Naive thymus-derived CD4-positive, alpha-beta T cell (primary cell): ENCODE measurements at places on chromosomes 11 and 22. TPM values are rescaled to one million over a fixed set of nuclear protein-coding genes. Genes with fewer than 3 reads are reported as not detected.

DNA sequence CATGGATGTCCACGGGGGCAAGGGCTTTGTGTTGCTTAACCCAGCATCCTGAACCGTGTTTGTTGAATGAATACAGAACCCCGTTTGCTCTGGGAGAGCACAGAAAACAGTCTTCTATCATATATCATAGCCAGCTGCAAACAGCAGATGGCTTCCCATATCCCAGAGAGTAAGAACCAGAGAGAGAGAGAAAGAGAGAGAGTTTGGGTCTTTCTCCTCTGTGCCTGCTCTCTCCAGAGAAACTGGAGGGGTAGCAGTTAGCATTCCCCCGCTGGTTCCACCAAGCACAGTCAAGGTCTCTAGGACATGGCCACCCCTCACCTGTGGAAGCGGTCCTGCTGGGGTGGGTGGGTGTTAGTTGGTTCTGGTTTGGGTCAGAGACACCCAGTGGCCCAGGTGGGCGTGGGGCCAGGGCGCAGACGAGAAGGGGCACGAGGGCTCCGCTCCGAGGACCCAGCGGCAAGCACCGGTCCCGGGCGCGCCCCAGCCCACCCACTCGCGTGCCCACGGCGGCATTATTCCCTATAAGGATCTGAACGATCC, 440 bp upstream of the TIMP3 start:
- DNase-seq = no peak

DNA sequence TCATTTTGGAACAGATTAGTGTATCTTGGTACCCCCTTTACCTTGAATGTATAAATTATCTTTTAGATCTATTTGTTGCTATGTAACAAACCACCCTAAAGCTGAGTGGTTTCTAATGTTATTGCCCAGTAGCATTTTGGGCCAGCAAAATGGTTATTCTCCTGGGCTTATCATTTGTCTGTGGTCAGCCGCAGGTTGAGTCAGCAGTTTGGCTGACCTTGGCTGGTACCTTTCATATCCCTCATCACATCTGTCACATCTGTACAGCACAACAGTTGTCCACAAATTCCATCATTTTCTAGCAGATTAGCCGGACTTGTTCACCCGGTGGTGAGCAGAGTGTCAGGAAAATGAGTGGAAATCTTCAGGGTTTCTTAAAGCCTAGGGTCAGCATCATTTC, 588.5 kb upstream of the ARHGAP42 start:
- DNase-seq = no peak

GRCh38 chr22:17888855-17889254, 114.6 kb upstream of the BID start:
- no peak for DNase-seq

GRCh38 chr22:48827904-48828555, 999.6 kb downstream of the BRD1 start:
- DNase-seq = no peak

- DNase-seq = no peak
These were observed 43.1 kb upstream of the TRIM77 start for GRCh38 chr11:89667001-89667400.

DNA sequence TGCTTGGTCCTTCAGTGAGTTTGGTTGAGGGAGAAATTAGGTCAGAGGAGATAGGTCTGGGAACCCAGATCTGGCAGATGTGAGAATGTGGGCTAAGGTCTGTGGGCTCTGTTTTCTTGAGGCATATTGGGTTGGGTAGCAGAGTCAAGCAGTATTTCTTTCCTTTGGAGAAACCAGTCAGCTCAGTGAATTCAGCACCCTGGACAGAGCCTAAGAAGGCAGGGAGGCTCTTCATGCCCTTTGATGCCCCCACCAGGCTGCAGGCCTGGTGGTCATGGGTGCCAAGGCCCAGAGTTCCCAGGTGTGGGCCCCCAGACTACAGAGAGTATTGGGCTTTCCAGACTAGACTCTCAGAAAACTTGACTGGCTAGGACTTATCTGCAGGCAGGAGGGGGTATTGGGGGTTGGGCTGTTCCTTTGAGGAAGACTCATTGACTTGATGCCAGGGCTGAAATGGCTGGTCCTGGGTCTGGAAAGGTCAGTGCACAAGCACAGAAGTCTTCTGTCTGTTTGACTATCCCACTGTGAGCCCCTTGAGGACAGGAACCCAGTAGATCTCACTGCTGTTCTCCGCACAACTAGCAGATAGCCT, 45.3 kb upstream of the NECTIN1 start:
- DNase-seq = no peak

GRCh38 chr11:67492801-67493547, 10.1 kb downstream of the AIP start:
- no peak for DNase-seq

DNA sequence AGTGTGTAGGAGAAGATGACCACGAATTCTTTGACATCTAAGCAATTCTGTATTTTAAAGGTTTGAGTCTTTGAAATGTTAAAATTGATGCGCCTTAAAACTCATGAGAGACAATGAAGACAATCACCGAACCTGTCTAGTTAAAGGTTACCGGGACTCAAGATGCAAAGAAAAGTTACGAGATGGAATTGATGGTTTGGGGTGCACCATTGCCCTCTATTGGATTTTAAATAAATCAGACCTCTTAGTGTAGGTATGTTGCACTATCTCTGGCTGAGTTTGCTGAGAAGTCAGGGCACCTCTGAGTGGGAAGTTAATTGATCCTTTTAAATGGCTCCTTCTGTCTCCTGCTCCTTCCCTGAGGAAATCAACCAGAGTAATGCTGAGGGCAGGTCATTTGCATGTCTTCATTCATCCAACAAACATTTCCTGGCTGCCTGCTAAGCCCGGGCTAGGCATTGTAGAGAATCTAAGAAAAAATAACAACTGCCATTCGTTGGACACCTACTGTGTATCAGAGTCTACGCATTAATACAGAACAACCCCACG, 19.4 kb upstream of the TMA7B start:
- peak; percentile 70 for DNase-seq

DNA sequence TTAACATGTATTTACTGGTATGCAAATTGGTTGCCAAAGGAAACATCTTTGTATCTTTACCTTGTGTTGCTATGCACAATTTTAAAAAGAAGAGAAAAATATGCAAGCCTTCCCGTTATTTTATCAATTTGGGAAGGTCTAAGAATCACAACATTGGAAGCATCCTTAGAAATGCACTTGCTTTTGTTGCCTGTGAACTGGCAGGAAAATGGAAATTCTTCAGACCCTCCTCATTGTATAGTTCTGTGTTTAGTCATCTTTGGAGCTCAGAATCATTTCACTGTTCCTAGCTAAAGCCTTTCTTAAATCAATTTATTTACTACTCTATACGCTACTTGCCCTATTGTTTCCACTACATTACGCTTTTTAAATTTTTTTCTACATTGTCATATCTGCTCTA, 574.5 kb downstream of the DLG2 start:
- DNase-seq = no peak

GRCh38 chr11:123330471-123330870, 99.6 kb upstream of the GRAMD1B start:
- DNase-seq = no peak

- DNase-seq = peak; percentile 18
These were observed 1.0 kb upstream of the POLD4 start for GRCh38 chr11:67354075-67355022.

DNA sequence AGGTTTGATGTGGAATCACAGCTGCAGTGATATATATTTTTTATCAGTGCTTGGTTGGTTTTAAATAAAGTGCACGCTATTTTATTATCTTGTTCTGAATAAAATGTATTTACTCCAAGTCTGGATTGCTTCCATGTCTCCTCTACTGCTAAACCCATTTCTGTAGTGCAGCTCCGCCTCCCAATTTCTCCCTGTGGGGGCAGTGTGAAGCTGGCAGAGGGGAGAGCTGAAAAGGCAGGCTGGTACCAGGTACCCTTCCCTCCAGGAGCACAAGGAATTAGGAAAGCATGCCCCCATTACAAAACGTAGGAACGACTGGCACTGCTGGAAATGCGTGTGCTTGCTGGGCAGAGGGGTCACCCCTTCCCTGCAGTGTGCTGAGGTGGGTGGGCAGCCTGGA, 934 bp upstream of the TMEM132A start:
- DNase-seq = no peak

GRCh38 chr22:49951986-49952896, 8.3 kb upstream of the PIM3 start:
- DNase-seq = no peak

DNA sequence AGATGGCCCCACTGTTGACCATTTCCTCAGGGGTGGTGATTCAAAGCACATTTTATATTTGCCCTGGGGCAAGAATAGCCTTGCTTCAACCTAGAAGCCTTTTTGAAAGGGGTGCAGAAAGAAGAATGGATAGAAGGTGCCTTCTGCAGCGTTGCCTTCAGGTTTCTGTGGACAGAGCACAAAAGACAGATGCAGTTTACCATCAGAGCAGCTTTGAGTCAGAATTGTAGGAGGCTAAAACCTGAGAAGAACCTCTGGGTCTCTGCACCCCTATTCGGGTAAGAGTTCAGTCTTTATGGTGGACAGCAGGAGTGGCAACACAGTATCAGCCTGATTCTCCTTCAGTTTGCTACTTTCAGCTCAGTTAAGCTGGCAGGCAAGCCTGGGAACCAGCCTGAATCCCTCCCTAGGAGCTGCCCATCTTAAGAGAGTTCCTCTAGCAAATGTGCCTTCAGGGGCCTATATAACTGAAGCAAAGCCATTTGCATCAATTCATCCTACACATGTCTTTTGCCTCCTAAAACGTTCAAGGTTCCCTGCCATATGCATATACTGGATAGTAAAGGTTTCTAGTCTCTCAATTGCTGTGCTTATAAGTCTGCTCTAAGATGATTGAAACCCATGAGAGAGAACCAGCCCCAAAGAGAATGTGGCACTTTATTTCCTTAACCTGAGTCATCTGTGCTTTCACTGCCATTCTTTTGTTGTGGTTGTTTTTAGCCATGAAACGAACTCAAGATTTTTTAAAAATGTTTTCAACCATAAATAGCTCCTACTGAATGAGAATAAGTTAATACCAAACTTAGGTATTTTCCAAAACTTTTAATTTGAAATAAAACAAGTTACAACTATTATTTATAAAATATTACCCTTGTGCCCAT, 123.0 kb downstream of the TRIM44 start:
- no peak for DNase-seq

DNA sequence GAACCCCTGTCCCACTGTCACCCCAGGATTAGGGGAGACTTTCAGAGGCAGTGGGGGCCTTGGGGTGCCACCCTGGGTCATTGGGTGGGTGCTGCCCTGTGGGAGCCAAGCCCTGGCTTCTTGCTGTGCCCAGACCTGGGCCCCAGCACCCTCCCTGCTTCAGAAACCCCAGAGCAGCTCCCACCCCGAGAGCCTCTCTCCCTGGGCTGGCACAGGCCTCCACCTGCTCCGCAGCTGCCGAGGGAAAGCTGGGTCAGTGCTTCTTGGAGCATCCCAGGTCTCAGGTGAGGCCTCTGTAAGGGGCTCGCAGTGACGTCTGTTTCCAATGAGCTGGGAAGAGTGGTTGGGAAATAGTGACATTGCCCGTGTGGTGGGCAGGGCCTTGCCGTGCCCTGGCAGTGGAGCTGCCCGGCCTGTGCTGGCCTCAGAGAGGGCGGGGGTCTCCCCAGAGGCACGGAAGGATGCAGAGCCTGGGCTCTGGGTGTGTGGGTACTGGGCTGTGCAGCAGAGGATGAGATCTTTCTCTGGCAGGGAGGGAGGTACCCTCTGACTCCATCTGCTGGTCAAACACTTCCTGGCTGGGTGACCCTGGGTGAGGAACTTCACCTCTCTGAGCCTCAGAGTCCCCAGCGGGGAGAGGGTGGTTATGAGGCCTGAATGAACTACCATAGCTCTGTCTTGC, 23.0 kb downstream of the C22orf23 start:
- no peak for DNase-seq

- DNase-seq = no peak
These were observed 2.2 kb downstream of the APOA1 start for GRCh38 chr11:116835042-116835772.

DNA sequence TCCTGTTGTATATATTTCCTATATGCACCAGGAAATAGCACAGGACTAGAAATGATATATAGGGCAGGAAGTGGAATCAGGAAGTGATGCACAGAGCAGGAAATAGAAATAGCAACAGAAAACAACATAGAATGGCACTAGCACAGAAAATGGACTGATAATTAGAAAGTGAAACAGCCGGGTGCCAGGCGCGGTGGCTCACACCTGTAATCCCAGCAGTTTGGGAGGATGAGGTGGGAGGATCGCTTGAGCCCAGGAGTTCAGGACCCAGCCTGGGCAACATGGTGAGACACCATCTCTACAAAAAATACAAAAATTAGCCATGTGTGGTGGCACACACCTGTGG, 10.0 kb upstream of the RELT start:
- DNase-seq = peak; percentile 79

DNA sequence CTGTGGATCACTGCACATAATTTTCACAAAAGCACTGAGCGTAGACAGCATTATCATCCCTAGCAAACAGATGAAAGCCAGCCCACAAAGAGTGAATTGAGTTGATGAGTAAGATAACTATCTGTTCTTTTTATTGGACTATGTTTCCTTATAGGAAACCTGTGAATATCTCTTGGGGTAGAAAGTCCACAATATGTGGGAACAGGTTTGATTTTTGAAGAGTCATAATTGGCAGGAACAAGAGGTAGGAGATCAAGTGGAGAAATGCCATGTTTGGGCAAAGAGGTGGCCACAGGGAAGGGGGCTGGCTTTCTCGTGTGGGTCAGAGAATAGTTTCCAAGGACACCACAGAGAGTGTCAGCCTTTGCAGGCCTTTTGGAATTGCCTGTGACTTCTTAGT, 23.9 kb downstream of the OR51E2 start:
- DNase-seq = no peak

GRCh38 chr11:73641668-73642067, 4.7 kb upstream of the PLEKHB1 start:
- DNase-seq = no peak

DNA sequence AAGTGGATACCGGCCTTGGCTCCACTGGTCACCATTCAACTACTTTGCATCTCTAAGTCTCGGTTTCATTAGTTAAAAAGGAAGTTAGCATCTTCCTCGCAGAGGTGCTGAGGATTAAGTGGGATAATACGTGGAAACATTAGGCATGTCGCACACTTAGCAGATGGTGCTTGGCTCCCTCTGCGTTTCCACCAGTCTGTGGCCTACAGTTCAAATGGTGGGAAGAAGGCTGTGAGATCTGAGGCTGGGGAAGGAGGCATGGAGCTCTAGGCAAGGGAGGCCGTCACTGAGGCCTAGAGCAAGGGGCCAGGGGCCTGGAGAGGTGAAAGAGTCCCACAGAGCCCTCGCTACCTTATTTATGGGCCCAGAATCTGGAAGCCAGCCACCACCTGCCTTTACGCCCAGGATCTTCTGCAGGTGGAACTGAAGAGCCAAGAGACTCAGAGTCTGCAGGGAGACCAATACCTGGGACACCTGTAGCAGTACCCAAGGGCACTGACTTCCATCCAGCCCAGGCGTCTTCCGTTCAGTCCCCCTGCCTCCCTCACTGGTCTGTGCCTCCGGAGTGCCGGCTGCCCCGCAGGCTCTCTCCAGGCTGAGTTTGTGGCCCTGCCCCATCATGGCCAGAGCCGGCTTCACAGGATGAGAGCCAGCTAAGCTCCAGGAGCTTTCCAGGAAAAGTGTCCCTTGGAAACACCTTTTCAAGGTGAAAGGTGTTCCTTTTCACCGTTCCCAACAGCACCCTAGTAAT, 66.1 kb upstream of the A4GALT start:
- no peak for DNase-seq

- DNase-seq = no peak
These were observed 18.8 kb upstream of the OR5B21 start for GRCh38 chr11:58526721-58527120.

Gene CARD18
- not detected for total RNA-seq

Gene ACR
- not detected for total RNA-seq

Gene CNTN5
- total RNA-seq = not detected

Gene MYBPC3
- total RNA-seq = not detected in 2 replicates

Gene RIMBP3B
- 2.7 TPM for total RNA-seq

Gene SUSD2
- total RNA-seq = 0.99 and 1.0 TPM in 2 replicates

Gene MIOX
- total RNA-seq = not detected

Gene ARHGAP20
- not detected for total RNA-seq

Gene ART1
- total RNA-seq = not detected
